ENCODE measurements at places on chromosomes 4 and X.

DNA sequence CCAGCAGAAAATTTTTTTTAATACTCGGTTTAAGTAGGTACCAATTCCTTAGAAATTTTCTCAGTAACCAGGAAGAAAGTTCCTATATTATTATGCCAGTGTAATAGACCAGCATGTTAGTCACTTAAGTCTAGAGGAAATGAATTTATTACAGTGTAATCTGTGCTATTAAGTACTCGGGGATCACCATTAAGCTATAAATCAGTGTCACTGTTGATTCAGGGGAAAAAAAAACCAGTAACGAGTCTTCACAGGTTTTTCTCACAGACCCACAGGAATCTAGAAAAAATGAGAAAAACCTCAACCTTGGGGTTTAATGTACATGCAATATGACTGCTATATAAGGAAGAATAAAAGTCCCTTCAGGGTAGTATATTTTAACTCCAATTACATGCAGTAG, 138.3 kb upstream of the IL1RAPL2 start:
- DNase-seq = no peak

DNA sequence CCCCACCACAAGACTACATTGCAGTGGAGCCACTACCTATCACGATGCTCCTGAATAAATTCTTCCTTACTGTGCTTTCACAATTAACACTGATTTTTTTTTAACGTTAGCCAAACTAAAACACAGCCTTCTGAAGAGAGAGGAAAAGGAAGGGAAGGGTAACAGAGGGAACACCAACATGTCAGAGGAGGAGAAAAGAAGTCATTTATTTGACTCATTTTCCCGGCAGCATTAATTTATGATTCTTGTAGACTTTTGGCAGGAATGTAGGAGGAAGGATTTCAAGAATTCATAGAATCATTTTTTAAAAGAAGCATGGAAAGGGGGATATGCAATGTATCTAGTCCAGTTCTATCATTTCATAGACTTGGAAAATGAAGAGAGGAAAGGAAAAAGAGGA, 74.3 kb upstream of the IQCM start:
- DNase-seq = no peak

DNA sequence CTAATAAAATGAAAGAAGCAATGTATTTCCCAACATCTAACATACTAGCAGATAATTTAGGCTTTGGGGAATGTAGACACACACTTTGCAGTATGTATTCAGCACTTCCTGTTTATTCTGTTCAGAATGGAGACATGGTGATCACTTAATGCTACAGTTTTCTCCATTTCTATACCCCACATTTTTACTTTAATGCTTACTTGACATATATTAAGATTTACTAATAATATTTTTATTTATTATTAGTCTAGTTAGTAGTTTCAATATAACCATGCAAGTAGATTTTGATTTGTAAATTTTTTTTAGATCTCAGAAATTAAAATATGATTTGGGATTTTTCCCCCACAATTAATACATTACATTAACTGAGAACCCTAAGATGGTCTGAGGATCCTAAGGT, 98.4 kb downstream of the PRSS12 start:
- DNase-seq = no peak

DNA sequence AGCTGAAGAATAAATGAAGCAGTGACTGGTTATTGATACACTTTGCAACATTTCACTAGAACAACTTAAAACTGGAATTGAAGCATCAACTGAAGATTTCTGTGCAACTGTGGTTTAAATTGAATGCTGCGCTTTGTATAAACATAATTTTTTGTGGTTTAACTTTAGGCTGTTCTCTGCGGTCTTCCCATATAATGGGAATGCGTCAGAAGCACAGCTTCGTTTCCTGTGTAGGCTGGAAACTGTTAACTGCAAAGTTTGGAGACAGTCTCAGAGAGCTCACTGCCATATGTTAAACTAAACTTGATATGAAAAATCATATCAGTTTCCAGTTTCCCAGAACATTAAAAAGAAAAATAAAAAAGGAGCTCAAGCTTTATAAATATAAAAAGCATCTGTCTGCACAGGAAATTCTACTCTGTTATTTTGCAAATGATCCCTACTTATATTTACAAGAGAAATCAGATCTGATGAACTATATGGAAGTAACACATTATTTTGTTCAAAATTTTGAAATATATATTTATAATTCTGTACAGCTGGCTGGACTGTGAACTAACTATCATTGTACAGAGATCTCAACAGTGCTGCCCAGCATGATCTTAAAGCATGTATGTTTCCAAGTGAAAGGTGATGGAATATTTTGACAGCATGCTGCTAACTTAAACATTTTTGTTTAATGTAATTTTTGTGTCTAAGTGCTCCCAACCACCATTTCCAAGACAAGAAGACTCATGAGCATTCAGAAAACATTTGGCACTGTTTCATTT, 139.9 kb downstream of the NDST3 start:
- DNase-seq = no peak

- DNase-seq = no peak
Measured at GRCh38 chr4:81839347-81840042, 367.8 kb upstream of the RASGEF1B start.

All from islet precursor cell (in vitro differentiated cells).